ENCODE measurements at places on chromosomes 1 and 21.

- DNase-seq: no peak
These were observed 59.2 kb upstream of the SSBP3 start for GRCh38 chr1:54465351-54465811.

GRCh38 chr1:27367160-27367650, 444 bp upstream of the MAP3K6 start:
- DNase-seq: no peak

- peak; percentile 87 for DNase-seq
These were observed 14.1 kb downstream of the HIPK1 start for GRCh38 chr1:113943028-113943811.

DNA sequence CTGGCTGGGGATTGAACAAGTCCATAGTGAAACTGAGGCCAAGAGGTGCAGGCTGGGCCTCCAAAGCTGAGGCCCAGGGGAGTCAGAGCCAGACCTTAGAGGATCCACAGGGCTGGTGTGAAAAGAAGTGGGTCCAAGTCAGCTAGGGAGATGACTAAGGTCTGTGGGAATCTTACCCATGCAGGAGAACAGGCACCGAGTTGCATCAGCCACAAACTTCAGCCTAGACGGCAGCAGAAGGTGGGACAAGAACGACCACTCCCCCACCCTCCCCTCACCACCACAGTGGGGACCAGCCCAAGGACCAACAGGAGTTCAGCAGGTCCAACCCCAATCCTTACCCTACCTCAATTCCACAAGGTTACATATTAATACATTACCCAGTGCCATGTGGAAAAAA, 282.3 kb downstream of the TTLL7 start:
- DNase-seq: no peak

DNA sequence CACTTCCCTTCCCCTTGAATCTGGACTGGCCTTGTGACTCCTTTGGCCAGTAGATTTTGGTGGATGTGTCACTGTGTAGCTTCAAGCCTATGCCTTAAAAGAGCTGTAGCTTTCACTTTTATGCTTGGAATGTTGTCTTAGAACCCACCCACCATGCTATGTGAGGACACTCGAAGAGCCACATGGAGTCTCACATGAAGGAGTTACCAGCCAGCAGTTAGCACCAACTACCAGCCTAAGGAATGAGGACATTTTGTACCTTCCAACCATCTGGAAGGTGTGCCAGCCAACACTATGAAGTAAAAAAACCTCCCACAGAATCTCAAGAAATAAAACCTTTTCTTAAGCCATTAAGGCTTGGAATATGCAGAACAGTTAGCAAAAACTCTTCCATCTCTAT, 50.6 kb downstream of the LRRC8B start:
- no peak for DNase-seq

DNA sequence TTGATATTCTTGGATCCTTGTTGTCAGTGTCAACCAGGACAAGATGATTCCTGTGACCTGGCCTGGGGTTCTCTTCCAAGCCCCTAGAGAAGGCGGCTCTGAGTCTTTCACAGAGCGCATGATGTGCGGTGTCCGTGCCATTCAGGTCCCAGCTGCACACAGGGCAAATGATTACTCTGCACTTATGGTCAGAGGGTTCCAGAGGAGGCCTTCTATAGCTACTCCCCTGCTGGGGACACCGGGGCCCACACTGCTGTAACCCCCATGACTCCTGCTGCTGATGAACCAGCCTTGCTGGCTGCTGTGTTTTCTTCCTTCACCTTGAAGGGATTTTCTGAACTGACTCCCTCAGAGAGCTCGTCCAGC, 1.5 kb downstream of the PTGFRN start:
- no peak for DNase-seq

DNA sequence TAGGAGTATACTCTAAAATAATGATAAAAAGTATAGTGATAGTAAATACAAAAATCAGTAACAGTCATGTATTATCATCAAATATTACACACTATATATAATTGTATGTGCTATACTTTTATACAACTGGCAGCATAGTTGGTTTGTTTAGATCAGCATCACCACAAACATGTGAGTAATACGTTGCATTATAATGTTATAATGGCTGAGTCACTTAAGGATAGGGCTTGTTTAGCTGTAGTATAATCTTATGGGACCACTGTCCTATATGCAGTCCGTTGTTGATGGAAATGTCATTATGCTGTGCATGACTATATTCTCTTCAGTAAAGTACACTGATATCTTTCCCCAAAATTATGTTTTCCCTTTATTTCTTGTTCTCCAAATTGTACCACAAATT, 92.8 kb downstream of the LYPLAL1 start:
- peak; percentile 31 for DNase-seq

DNA sequence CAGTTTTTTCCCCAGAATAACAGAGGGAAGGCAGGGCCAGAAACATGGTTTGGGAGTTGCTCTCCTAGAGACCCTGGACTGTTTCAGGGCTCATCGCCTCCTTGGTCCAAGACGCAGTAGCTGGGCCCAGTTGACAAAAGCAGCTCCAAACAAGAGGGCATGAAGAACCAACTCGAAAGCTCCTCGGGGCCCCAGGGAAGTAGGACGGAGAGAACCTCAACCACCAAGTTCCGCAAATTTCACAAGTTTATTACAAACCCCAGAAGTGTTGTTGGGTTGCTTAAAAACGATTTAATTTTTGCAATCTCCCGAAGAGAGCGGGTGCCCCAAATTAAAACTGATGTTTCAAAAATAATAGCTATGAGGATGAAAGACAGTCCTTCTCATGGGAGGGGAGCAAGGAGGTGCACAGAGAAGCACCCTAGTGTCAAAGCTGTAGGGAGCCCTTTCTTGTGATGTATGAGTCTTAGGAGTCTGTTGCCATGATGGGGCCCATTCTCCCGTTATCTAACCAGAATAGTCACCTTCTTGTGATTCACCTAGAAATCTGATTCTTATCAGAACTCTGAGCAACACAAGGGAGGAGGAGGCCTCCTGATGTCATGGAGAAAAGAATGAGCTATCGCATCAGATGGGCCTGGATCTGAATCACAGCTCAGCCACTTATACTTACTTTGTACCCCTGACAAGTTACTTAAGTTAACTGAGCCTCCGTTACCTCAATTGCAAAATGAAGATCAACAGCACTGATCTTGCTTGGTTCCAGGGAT, 165.7 kb upstream of the IRF2BP2 start:
- peak; percentile 68 for DNase-seq

DNA sequence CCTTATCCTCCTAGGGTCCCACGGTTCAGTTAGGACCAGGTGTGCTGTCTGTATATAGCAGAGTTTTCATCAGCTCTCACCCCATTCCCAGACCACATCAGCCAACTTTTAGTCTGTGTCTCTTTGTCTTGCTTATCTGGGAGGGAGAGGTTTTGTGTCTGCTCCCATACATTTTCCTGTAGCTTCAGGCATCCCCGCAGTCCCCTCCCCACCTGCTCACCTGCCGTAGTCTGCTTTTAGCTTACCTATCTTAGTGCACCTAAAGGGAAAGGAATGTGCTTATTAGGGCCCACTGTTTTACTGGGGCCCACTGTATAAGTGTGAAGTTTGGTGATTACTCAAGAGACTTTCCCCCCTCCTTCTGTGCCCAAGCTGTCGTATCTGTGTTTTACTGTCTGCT, 225.1 kb downstream of the PLA2G4A start:
- DNase-seq: no peak

DNA sequence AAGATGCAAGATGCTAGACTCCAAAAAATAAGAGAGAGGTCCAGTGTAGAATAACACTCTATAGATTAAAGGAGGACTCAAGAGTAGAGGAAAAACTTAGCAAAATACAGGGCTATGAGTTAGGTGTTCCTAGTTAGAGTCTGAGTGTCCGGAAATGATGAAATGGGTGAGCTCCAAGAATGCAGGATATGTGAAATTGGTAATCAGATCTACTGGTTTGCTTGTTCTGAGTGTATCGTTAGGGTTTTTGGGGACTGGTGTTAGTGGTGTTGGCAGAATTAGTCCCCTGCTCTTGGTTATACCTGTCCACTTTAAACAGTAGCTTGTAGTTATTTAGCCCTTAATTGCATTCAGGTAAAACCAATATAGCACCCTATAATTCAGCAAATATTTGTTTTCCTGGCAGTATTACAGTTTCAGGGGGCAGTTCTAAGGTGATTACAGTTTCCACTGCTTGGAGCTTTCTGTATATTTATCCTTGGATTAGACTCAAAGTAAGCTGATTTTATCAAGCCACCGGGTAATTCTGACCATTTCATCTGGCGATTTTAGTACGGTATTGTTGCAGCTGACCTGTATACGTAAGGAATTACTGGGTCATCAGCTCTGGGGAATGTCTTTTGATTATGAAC, 332.7 kb downstream of the CHRM3 start:
- DNase-seq: no peak

GRCh38 chr1:49864581-49864980, 159.2 kb downstream of the AGBL4 start:
- DNase-seq: no peak

DNA sequence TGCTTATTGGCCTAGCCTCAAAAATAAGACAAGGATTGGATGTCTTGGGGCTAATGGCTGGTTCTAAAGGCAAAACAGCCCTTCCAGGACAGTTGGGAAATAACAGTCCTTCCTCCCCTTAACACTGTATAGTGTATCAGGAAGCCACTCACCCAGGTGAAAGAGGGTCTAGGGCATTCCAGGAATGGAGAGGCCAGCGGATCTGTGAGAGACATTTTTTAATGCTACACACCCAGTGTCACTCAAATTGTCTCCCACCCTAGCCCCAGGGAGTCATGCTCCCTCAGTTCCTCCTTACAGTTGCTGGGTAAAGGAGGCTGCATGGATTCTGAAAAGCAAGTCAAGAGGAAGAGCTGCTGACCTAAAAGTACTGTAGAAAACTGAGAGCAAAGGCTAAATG, 24.1 kb upstream of the EXO1 start:
- no peak for DNase-seq

DNA sequence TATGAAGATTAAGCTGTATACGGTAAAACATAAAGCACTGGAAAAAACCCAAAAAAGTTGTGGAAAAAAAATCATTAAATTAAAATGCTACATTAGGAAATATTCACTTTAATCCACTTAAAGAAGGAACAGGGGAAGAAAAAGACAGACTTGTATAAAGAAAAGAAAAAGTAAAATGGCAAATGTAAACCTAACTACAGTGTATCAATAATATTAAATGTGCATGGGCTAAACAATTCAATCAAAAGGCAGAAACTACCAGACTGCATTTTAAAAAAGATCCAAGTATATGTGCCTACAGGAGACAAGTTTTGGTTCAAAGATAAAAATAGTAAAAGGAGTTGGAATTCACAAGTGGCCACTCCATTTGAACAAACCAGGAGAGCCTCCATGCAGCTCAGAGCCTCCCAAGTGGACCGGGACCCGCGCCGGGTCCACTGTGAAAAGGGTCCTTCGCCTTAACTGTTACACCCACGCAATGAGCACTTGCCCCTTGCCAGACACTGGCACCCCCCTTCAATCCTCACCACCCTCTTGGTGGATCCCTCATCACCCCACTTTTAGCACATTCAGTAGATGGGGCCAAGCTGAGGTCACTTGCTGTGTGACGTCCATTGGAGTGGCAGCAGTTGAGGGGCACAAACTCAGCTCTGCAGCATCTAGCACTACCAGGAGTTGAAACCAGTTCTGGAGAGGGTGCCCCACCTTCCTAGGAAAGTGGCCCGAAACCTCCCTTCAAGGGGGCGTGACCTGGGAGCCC, 898 bp downstream of the C1orf174 start:
- DNase-seq: no peak

GRCh38 chr1:228150120-228150460, 360 bp downstream of the GJC2 start:
- no peak for DNase-seq

GRCh38 chr1:6152181-6152580, 27.9 kb downstream of the CHD5 start:
- no peak for DNase-seq

GRCh38 chr1:154404984-154405746, at the start of gene IL6R:
TSS of gene IL6R (plus strand) at chr1:154405343. CDS start at chr1:154405630, 287 bp downstream.
- DNase-seq: peak; percentile 82

DNA sequence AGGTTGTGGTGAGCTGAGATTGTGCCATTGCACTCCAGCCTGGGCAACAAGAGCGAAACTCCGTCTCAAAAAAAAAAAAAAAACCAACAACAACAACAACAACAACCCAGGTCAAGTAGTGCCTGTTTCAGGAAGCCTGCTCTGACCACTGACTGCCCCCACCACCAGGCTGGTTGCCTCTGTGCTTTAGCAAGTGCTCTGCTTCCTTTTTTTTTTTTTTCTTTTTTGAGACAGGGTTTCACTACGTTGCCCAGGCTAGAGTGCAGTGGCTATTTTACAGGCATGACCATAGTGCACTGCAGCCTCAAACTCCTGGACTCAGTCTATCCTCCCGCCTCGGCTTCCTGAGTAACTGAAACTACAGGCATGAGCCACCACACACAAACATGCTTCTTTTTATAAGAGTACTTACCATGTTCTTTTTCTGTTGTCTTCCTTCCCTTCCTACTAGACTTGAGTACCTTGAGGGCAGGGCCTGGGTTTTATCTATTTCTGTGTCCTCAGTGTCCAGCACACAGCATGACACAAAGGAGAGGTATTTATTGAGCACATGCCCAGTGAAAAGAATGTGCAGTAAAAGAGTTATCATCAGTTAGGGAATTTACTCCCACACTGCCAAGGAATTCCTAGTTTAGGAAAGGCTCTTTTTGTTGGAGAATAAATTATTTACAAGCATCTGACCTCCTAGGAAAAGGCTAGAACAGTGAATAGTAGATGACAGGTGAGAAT, 9.9 kb upstream of the COA7 start:
- DNase-seq: peak; percentile 95

DNA sequence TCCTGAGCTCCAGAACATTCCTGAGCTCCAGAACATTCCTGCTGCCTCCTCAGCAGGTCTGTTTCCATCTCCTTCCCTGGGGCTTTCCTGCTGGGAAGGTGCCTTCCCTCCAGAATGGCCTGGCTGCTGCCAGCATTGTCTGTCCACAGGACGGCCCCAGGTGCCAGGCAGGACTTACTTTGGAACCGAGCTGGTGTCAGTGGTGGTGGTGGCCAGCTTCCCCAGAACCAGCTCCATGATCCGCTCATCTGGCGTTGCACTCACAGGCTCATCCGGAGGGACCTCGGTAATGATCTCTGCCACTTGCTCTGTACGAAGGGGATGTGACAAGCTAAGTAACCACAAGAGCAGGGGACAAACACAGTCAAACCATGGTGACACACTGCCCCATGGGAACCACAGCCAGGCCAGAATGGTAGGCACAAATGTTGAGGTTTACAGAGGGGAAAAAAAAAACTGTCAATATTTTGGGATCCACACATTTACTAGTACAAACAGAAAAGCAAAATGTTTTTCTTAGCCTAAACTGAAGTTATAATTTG, 41.3 kb downstream of the PRDM15 start:
- DNase-seq: no peak

- no peak for DNase-seq
These were observed 11.5 kb downstream of the RIMS3 start for GRCh38 chr1:40653851-40654537.

DNA sequence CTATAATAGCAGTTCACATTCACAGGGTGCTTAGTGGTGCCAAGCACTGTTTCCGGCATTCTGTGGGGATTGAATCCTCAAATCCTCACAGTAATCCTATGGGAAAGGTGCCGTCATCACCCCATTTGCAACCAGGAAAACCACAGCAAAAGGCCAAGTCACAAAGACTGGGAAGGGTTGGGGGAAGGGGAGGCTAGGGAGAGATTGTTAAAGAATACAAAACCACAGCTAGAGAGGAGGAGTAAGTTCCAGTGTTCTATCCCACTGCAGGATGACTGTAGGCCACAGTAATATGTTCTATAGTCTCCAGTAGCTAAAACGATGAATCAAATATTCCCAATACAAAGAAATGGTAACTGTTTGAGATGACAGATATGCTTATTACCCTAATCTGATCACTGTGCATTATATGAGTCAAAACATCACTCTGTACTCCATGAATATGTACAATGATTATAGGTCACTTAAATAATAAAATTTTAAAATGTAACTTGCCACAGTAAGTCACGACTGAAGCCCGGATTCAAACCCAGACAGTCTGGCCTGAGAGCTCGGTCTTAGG, 256.8 kb downstream of the TOMM20 start:
- peak; percentile 97 for DNase-seq
